Uterine smooth muscle cell (primary cell): ENCODE measurements at places on chromosomes 1 and 21. TPM values are rescaled to one million over a fixed set of nuclear protein-coding genes. Genes with fewer than 3 reads are reported as not detected.

Gene CELA2A
- not detected in 2 replicates for total RNA-seq

Gene USH2A
- under 0.01 TPM in 1 of 2 replicates, not detected in the other for total RNA-seq

Gene MEX3A
- 0.89 and 1.7 TPM in 2 replicates for total RNA-seq

Gene SLC45A1
- total RNA-seq, result 1.00 and 1.5 TPM in 2 replicates

Gene LCE3D
- total RNA-seq, result not detected in 2 replicates

Gene GUCA2B
- not detected in 2 replicates for total RNA-seq

Gene PTAFR
- 0.12 and 0.33 TPM in 2 replicates for total RNA-seq

Gene AMY1B
- not detected in 2 replicates for total RNA-seq

Gene HES2
- under 0.01 TPM in 1 of 2 replicates, not detected in the other for total RNA-seq

Gene ATP6V1G3
- not detected in 2 replicates for total RNA-seq
